ENCODE measurements at places on chromosomes 16 and 17. TPM values are rescaled to one million over a fixed set of nuclear protein-coding genes. Genes with fewer than 3 reads are reported as not detected.
A peak's percentile ranks its signal among the peaks of the same experiment; 100 is the strongest.

BCL6B gene
- total RNA-seq = not detected

GRCh38 chr17:80913928-80914821 lies 77.5 kb upstream of the CHMP6 start:
- no peak for DNase-seq

GRCh38 chr16:65285128-65286048 lies 163.5 kb upstream of the CDH11 start:
- DNase-seq = no peak

- DNase-seq = no peak
These were observed 2.6 kb downstream of the SPNS3 start for GRCh38 chr17:4436381-4436780.

GRCh38 chr16:1323296-1324239 lies 9.9 kb upstream of the BAIAP3 start:
- no peak for DNase-seq

CLCN7 gene
- 28.2 TPM for total RNA-seq

GRCh38 chr16:19108409-19109287 lies 5.1 kb upstream of the ITPRIPL2 start:
- DNase-seq = no peak

NOXO1 gene
- not detected for total RNA-seq

- no peak for DNase-seq
These were observed 20.0 kb upstream of the WFIKKN2 start for GRCh38 chr17:50815400-50815799.

DNA sequence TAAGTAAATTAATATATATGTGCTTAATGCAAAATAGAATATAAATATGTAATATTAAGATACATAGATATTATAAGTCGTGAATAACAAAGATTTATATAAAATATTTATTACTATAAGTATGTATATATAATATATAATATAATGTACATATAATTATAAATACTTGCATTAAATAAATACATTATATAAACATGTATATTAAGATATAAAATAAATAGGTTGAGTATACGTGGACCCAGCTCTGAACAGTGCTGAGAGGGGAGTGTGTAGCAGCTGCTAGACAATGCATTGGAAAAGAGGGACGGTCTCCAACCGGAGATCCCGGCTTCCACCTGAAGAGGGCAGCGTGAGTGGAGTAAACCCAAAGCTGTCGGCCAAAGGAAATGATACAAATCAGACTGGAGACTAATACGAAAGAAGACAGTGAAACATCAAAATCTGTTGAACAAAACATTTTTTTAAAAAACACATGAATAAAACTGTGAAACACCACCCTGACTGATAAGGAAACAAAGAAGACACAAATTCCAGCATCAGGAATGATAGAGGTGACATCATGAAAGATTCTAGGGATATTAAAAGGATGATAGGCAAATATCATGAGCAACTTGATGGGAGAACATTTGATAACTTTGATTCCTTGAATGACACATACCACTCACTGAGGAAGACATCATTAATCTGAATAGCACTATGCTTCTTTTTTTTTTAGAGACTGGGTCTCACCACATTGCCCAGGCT lies 125.4 kb upstream of the CHMP6 start:
- peak; percentile 71 for DNase-seq

DNA sequence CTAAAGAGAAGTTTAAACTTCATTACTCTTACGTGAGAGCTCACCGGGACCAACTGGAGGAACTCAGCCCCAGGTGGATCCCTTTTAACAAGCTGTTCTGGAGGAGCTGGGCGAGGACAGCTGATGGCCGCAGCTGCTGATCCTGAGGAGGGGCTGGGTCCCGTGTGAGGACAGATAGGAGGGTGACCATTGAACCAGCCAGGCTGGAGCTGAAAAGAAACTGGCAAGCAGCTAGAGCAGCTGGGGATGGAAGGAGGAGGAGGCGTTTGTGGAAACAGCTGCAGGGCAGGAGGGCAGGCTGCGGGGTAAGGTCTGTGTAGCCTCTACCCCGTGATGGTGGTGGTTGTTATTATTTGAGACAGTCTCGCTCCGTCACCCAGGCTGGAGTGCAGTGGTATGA lies 119.5 kb downstream of the AATF start:
- DNase-seq = no peak

DNA sequence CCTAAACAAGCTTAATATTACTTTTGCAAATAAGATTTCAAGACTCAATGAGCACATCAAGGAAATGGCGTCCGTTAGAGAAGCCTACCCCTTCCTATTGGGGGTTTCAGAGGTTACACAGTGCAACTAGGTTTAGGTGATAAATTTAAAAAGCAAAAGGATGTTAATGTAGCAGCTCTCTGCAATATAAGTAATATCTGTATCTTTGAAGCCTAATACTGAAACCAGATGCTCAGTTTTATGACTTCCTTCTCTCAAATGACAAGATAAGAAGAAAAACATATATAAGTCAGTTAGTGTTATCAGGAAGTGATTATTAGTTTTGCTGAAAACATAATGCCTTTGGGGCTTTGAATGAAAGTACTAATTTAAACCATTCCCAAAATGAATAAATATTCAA lies 54.3 kb upstream of the MED13 start:
- DNase-seq = no peak

NEUROD2 gene
- not detected for total RNA-seq

NPIPA5 gene
- not detected for total RNA-seq

ZNF385C gene
- 0.63 TPM for total RNA-seq

DNA sequence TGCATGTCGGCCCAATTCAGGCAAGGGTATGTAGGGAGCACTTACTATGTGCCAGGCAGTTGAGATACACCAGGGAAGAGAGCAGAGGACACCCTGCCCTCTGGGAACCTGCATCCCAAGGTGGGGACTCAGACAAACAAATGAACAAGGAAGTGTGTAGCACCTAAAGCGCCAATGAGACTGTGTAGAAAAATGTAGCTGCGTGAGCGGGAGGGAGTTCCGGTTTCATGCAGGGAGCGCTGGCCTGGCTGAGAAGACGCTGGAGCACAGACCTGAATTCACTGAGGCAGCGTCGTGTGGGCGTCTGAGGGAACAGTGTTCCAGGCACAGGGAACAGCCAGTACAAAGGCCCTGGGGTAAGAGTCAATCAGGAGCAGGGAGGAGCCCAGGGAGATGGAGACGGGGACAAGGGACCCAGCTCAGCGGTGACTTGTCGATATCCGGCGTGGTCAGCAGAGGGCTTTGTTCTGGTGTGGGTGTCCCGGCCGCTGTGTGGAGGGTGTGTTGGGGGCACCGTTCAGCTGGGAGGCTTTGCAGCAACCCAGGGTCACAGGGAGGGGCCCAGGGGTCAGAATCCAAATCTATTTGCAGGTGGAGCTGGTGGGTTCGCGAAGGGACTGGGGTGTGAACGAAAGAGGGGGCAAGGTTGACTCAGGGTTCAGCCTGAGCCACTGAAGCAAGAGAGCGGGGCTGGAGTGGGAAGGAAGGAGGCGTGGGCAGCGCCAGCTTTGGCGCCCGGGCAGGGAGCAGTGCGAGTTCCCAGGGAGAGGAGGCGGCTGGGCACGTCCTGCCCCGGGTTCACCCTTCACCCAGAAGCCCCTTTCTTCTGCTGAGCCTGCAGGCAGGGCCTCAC lies 17.8 kb upstream of the OSGIN1 start:
- no peak for DNase-seq

DNA sequence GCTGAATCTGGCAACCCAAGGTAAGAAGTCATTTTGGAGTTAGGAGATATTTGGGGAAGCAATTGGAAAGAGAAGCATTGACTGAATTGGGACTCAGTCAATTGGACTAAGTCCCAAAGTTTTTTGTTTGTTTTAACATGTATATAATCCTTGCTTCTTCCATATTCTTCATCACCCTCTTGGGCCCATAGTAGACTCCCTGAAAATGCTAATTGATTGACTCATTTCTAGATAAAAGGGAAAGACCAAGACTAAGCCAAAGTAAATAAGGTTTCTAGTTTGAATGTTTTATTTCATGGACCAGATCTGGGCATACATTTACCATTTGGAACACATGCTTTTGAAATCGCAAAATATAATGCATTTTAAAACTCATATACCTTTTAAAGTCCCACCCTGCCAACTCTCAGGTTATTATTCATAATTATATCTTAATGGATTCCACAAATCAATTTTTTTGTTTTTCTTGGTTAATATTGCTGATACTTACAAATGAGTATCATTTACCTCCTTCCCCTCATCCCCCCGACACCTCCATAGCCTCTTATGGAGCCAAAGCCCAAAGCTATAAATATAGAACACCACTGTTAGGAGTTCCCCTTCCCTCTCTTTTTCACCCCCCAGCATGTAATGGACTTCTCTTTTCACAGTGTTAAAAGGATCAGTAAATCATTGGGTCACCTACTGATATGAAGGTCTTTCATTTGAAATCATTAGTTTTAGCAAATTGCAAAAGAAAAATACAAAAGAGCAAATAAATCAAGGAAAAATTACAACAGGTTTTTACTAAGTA lies 674.0 kb upstream of the SOX9 start:
- peak; percentile 13 for DNase-seq

WSCD1 gene
- 9.2 TPM for total RNA-seq

GRCh38 chr16:15942931-15943690 lies 6.3 kb upstream of the ABCC1 start:
- DNase-seq = no peak

DNA sequence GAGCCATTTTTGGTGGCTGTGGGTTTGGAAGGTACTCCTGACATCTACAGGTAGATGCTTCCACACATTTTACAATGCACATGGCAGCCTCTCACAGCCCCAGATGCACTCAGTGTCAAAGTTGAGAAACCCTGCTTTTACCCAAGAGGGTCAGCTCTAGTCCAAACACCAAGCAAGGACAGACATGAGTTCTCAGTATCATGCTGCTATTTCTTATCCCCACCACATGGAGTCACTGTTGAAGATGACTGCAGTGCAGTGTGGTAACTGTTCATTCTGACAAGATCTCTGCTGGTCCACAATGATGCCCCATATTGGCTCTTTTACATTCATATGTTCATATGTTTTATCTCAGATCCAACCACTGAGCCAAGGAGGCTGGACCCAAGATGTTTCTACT lies 50.5 kb upstream of the SALL1 start:
- no peak for DNase-seq

All from Daoy (cell line).